ENCODE measurements at places on chromosomes 3 and 15.

GRCh38 chr3:150370999-150371398, 37.1 kb upstream of the TSC22D2 start:
- no peak for DNase-seq

GRCh38 chr15:69131362-69132220, 28.8 kb upstream of the GLCE start:
- no peak for DNase-seq

DNA sequence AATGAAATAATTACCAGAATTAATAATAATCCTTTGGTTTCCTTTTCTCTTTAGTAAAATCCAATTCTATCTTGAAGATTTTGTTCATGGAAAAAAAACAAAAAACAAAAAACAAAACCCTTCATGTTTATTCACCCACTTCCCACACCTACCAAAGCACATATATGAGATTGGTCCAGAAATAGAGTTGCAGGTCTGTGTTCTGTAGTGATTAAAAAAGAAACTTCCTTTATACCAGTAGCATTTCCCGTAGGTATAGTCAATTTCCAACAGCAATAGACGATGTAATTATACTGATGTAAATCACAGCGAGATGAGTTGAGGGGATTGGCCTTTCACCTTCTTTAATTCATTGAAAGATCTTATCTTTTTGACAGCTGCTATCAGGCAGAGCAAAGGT, 194.6 kb downstream of the SOX2 start:
- no peak for DNase-seq

DNA sequence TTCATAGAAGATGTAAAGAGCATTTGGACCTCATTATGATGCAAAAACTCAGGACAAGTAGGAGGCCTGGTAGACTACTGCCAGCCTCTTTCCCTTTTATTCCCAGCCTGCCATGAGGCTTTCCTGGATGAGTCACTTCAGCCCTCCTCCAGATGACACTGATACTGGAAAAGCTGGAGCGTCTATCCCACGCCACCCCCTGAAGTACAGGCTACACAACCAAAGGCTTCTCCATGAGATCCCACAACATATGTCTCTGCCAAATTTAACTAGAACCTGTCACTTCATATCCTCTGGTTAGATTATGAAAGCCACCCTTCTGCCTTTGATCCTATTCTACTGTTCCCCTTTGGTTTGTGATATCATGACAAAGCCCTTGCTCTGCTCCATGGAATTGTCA, 56.1 kb upstream of the CPNE4 start:
- no peak for DNase-seq

- DNase-seq, result no peak
Observed at GRCh38 chr3:141455603-141456300, 31.1 kb upstream of the RASA2 start.

- DNase-seq, result no peak
Observed at GRCh38 chr15:42880121-42880520, 40.5 kb downstream of the TTBK2 start.

DNA sequence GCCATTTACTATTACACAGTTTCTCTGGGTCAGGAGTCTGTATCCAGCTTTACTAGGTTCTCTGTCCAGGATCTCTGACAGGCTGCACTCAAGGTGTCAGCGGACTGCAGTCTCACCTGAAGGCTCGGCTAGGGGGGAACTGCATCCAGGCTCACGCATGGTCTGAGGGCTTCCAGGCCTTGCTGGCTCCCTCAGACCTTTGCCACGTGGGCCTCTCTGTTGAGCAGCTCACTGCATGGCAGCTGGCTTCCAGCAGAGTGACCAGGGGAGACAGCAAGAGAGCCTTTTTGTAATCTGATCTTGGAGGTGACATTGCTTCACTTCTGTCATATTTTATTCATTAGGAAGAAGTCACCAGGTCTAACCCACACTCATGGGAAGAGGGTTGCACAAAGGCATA, 152.3 kb downstream of the CACNA2D3 start:
- DNase-seq, result no peak

DNA sequence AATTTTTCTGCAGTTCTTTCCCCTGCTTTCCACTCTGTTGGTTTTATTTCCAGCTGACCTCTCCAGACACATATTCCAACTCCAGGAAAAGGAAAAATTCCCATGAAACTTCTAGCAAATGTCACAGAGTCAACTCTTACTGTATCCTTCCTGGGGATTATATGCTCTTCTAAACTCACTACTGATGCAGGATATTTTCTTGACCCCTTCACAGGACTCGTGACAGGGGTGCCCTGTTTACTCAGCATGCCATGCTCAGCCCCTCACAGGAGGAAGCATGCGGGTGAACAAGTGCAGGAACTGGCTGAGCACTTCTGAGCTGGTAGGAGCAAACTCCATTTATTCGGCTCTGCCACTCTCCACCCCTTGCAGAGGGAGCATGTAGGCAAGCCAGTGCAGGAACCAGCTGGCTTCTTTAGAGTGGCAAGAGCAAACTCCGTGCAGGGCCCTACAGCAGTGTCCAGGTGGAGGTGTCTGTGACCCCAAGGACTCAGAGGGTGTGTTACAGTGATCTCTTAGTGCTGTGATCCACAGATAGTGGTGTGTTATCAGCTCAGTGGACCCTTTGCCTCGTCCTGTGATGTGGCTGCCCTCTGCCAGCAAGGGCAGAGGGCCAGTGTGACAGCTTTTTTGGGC, 413.6 kb upstream of the GRM7 start:
- no peak for DNase-seq

DNA sequence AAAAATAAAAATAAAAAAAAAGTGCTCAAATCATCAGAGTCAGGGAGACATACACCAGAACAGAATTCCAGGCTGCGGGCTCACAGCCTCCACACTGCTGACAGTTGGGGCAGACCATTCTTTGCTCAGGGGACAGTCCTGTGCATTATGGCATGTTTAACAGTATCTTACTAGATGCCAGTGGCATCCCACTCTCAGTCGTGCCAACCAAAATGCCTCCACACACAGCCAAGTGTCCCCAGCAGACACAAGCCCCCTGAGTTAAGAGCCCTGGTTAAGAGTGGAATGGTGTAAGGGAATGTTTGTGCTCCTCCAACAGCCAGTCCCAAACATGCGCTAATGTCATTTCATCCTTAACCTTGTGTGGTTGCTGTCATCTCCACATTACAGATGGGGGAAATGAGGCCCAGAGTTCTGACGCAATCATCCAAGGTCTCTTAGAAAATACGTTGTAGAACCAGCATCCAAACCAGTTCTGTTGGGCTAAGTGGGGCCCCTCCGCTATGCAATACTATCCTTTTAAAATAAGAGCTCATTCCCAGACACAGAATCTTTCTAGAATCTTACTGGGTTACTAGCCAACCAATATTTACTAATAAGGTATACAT, 26.0 kb downstream of the CFAP92 start:
- no peak for DNase-seq

- DNase-seq, result no peak
Observed at GRCh38 chr3:8954938-8955763, 8.1 kb downstream of the RAD18 start.

- no peak for DNase-seq
Observed at GRCh38 chr3:18745472-18745871, 320.3 kb upstream of the SATB1 start.

GRCh38 chr15:78301828-78302227, 2.4 kb upstream of the SKIC8 start:
- DNase-seq, result no peak

- no peak for DNase-seq
Observed at GRCh38 chr3:104102386-104102785, 1264.3 kb upstream of the ALCAM start.

DNA sequence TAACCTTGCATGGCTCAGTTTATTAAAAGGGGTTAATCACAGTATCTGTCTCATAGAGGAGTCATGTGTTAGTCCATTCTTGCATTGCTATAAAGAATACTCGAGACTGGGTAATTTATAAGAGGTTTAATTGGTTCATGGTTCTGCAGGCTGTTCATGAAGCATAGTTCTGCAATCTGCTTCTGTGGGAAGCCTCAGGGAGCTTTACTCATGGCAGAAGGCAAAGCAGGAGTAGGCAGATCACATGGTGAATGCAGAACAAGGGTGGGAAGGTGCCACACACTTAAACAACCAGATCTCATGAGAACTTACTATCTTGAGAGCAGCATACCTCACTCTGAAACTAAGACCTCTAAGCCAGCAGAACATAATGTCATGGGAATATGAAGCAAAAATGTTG, 42.2 kb upstream of the PTX3 start:
- DNase-seq, result no peak

GRCh38 chr15:70463453-70463834, 299.9 kb downstream of the UACA start:
- DNase-seq, result no peak

- no peak for DNase-seq
Observed at GRCh38 chr15:95448531-95449229, 881.8 kb upstream of the NR2F2 start.
